Left ventricle myocardium superior (tissue), 1 donor: ENCODE measurements at places on chromosomes 7 and 10. TPM values are rescaled to one million over a fixed set of nuclear protein-coding genes. Genes with fewer than 3 reads are reported as not detected.

Gene ZNF503
- total RNA-seq = 6.8 TPM

Gene MACROH2A2
- total RNA-seq = 15.2 TPM

Gene SEPHS1
- total RNA-seq = 27.8 TPM

Gene STEAP2
- 15.1 TPM for total RNA-seq

Gene HOXA5
- not detected for total RNA-seq

Gene SLC29A4
- total RNA-seq = 2.3 TPM
